Umbilical cord (tissue), 2 donors: ENCODE measurements at places on chromosomes 3 and 15. TPM values are rescaled to one million over a fixed set of nuclear protein-coding genes. Genes with fewer than 3 reads are reported as not detected.

- DNase-seq: no peak
These were observed 12.6 kb downstream of the PLCL2 start for GRCh38 chr3:16897254-16897926.

DNA sequence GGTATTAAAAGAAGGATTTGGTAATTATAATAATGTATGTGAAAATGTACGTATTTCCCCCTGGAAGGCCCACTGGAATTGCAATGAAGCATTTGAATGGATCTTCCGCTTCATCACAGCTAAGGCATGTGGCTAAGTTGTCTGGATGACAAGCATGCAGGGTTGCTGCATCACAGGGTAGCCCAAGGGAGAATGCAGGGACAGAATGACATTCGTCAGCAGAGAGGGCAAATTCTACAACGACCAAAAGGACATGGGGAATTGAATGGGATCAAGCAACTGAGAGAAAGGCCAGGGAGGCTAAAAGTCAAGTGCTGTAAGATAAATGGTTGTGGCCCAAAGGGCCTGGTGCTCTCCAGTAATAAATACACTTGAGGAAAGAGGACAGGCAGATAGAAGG, 95.4 kb downstream of the ISL2 start:
- DNase-seq: no peak

The WDR93 gene
- 1.7 TPM for total RNA-seq

GRCh38 chr3:129462361-129462968, 22.4 kb downstream of the IFT122 start:
- no peak for DNase-seq

The PLSCR2 gene
- not detected for total RNA-seq

DNA sequence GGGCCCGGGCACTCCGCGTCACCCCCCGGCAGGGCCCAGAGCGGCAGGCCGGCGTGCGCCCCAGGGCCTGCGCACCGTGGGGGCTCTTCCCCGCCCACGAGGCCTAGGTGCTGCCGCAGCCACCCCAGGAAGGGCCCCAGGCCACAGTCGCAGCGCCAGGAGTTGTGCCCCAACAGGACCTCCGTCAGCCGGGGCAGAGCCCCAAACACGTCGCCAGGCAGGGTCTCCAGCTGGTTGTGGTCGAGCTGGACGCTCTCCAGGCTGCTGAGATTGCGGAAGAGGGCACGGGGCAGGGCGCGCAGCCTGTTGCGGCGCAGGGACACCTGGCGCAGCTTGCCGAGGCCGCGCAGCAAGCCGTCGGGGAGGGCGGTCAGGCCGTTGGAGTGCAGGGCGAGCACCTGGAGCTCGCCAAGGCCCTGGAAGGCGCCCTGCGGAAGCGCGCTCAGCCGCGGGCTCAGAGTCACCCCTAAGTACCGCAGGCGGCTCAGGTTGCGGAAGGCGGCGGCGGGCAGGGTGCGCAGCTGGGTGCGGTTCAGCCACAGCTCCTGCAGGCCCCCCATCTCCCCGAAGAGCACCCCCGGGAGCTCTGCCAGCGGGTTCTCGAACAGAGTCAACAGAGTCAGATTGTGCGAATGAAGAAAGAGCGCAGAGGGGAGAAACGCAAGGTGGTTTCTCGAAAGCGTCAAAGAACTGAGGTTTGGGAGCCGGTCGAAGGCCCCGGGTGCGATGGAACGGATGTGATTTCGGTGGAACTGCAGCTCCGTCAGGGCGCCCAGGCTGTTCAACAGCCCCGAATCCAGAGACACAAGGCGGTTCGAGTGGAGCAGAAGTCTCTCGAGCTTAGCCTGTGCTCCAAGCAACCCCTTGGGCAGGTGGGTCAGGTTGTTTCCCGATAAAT, 2.0 kb downstream of the GP5 start:
- DNase-seq: peak; percentile 11

DNA sequence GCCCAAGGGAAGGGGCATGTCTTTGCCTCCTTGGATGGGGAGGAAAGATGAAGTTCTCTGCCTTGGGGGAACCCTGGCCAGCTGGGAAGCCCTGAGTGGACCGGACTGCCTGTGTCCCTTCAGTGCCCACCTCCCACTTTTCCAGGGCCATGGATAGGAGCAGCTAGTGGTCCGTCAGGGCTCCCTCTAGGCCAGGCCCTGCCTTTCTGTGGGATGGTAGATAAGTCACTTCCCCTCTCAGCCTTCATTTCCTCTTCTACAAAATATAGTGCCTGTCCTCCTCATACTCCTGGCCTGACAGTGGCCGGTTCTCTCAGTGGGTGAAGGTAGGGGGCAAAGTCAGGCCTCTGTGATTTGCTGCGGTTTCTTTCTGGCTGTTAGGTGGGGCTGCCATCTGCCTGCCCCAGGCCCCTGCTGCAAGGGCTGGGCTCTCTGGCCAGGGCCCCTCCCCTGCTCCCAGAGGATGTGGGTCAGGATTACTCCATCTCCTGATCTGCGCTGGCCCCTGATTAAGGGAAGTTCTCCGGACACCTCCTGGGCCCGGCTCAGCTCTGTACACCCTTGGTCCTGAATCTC, 1.4 kb downstream of the PLEKHO2 start:
- DNase-seq: peak; percentile 65

DNA sequence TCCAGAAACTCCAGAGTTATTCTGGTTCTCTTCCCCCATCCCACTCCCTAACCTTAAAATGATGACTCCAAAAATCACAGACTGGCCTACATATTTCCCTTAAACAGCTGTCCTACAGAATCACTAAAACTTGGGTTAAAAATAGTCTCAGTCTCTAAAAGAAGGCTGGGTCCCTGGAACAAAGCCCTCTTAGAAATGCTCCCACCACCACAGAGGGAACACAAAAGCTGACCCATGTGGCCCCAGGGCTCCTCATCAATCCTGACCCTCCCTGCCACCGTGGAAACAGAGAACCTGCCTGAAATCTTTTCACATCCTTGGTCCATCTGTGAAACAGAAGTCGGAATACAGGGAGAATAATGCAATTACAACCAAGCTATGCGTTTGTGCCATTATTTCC, 55.7 kb upstream of the DCLK3 start:
- no peak for DNase-seq

DNA sequence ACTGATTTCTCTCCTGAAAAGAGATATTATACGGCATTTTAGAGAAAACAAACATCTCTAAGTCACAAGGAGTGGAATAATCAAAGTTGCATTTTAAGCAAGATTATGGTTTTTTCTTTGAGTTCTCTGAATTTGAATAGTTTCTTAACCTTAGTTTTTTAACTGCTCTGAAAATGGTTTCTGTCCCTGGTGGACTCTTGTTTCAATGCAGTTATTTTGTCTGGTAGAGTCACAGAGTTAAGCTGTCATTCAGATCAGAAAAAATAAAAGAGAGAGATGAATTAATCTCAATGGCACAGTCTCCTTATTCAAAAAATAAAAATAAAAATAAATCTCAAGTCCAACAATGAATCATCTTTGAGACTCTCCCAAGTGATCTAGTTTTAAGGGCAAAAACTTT, 19.0 kb downstream of the AGTR1 start:
- no peak for DNase-seq

- DNase-seq: no peak
These were observed 250.5 kb downstream of the UACA start for GRCh38 chr15:70512772-70513362.

- DNase-seq: no peak
These were observed 19.9 kb downstream of the ZNF106 start for GRCh38 chr15:42471002-42471401.

The TOP2B gene
- 106 TPM for total RNA-seq

The CFAP100 gene
- total RNA-seq: 3.4 TPM

- no peak for DNase-seq
These were observed 146.7 kb downstream of the NAALADL2 start for GRCh38 chr3:175005881-175006280.

DNA sequence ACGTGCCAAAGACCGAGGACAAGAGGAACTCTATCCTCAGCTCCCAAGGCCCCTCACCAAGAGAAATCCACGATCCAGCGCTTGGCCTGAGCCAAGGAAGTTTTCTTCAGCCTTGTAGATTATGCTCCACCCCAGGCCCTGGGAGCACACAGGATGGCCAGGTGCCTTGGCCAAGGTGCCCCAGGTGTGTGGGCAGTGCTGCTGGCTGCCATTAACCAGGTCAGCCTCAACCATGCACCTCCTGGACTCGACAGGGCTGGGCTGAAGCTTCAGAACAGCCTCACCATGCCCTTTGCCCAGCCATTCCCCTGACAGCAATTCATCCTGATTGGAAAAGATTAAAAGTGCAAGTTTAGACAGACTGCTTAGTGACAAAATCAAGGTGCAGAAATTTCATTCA, 10.9 kb upstream of the MESP1 start:
- DNase-seq: no peak

DNA sequence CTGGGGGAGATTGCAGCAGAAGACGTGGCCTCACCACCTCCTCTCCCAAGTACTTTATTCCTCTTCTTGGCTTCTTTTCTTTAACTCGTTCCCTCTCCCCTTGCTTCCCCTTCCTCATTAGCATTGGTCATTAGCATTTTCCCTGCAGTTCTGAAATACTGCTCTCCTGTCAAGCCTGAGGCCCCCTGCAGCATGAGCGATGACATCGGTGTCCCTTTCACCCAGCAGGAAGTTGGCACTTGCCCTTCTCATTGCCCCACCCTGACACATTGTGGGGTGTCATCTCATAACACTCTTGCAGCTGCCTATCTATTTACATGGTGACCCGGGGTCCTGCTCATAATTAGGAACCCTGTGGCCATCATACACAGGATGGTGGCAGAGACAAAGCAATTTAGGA, 167.1 kb downstream of the ARRDC4 start:
- DNase-seq: no peak

GRCh38 chr3:37032961-37033360, 39.6 kb downstream of the MLH1 start:
- DNase-seq: peak; percentile 78

GRCh38 chr15:89455535-89455934, 40.8 kb downstream of the RHCG start:
- no peak for DNase-seq

- peak; percentile 72 for DNase-seq
These were observed 855.7 kb upstream of the DPPA4 start for GRCh38 chr3:110193074-110193473.

The IL17RB gene
- 2.9 TPM for total RNA-seq

DNA sequence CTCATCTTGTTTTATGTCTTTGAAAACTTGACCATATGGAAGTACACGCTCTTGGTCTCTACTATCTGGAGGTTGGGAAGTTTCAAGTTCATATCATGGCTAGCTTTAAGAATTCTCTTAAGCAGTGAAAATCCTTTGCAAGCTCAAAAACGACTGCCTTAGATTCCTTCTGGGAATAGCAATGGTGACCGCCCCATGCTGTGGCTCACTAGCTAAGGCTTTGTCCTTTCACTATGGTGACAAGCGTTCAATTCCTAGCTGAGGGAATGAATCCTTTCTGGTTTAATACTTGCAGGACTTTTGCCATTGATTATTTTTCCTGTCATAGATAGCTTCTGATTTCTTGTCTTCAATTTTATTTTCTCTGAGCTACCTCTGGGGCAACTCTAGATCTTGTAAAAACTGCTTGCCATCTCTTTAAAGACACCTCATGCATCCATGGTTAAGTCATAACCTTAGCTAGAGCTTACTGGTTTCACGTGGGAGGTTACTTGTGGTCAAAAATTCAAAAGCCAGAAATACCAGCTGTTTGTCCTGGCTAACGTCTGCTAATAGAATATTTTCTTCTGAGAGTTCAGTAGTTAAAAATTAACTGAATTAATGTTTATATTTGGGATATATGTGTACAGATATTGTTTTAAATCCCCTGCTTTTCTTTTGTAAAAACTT, 673.4 kb upstream of the CBLB start:
- DNase-seq: no peak

GRCh38 chr3:804211-804610, 288.6 kb upstream of the CNTN6 start:
- no peak for DNase-seq

DNA sequence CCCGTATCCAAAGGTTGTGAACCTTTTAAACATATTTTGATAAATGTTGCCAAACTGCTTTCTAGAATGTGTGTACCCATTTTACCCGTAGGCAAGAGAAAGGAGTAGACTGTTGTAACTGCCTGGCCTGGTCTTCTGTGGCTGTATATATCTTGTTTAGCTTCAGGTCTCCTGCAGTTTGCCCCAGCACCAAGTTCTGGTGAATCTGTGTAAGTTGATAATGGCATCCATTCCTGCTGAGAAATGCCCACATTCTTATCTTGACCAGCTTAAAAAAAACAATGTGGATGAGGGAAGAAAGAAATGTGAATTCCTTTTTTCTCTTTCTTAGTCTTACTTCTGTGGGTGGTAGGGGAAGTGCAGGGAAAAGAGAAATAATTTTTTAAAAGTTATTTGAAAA, 53.3 kb upstream of the TLE3 start:
- no peak for DNase-seq

DNA sequence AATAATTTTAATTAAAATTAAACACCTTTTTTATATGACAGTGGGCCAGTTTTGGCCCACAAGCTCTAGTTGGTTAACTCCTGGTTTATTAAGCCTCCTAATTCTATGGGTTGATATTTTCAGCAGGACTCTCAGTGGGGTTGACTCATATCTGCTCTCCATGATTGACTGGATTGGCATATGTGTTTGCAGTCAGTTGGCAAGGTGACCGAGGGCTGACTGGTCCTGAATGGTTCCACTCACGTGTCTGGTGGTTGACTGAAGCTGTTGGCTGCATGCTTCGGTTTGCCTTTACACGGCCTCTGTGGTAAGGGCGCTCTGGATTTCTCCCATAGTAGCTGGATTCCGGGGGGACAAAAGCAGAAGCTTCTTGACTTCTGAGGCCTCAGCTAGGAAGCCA, 65.3 kb upstream of the ZNF280D start:
- no peak for DNase-seq

The PRICKLE2 gene
- total RNA-seq: 56.1 TPM

DNA sequence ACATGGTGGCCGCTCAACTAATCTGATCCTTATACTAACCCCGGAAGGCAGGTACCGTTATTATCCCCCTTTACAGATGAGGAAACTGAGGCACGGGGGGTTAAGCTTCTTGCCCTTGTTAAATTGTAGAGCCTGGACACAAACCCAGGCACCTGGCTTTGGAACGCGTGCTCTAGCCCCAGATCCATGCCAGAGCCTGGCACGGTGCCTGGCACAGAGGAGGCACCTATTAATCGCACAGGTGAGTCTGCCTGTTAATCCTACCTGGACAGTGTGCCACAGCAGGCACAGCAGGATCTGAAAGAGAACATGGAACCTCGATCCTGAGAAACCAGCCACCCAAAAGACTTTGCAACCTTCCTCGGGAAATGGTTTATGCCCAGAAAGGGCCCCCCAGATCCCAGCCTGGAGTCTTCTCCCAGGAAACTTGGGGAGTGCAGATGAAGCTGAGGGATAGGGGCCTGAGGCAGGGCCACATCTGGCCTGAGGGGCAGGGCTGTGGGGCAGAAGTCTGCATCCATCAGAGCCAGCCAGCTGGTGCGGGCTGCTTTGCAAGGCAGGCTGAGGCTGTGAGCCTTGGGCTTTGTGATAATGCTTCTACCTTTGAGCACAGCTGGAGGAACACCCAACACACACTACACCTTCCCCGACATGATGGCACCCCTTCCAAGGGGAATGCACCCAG, 55.3 kb upstream of the SLC6A1 start:
- DNase-seq: no peak
